Vagina (tissue), 2 donors: ENCODE measurements at places on chromosomes 16 and 17.

DNA sequence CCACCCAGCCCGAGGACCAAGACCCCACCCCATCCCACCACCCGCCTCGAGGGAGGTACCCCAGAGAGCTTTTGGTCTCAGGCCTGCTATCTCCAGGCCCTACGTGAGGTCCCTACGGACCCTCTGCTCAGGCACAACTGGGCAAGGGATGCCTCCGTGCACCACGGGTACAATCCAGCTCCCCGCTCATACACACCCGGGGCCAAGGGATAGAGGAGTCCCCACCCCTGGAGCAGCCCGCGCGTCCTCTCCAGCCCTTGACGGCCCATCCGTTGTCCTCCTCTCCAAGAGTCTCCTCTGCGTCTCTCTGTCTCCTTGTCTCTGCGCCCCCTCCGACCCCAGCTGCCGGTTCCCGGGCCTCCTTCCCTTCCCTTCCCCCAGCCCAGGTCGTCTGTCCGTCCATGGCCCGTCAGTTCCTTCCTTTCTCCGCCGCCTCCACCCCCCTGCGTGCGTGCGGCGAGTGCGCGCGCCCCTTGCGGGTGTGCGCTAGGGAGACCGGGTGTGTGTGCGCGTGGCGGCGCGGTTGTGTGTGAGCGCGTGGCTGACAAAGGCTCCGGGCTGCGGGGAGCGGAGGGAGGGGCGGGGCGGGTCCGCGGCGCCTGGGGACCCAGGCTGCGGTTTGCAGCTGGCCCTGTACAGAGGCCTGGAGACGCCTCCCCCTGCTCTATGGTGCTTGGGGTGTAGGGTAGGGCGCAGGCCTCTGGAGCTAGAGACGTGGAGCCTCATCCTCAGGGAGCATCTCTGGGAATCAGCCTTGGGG lies 930 bp downstream of the SPNS2 start:
- no peaks in the 10 kb centered on the region for H3K27me3 ChIP-seq
- peak overlapping the region; percentile 46 for H3K4me3 ChIP-seq
- H3K4me1 ChIP-seq, result peaks cover 27% of the 10 kb centered on the region
- no peaks in the 10 kb centered on the region for H3K36me3 ChIP-seq
- no peak for DNase-seq
- H3K27ac ChIP-seq, result no peak overlapping the region

GRCh38 chr17:44383363-44383762 lies 6.1 kb downstream of the ITGA2B start:
- H3K4me3 ChIP-seq, result no peak overlapping the region
- DNase-seq, result no peak
- H3K4me1 ChIP-seq, result peaks cover 19% of the 10 kb centered on the region
- H3K27ac ChIP-seq, result no peak overlapping the region
- H3K27me3 ChIP-seq, result no peaks in the 10 kb centered on the region

DNA sequence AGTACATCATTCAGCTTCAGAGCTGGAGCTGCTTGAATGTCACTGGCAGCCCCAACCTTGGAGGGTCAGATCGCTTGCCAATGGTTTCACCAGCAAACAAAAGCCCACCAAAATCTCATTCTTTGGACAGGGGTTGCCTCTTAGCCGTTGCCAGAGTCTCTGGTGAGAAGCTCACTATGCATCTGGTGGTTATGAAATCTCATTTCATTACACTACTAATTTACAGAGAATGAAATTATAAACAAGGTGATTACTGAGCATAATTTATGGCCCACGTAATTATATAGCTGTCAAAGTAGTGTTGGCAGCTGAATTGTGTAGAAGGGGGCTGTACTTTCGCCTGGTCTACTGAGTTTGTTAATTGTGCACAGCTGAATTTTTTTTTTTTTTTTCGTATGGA lies 688.9 kb upstream of the KIF2B start:
- no peaks in the 10 kb centered on the region for H3K4me1 ChIP-seq
- no peak for DNase-seq
- no peaks in the 10 kb centered on the region for H3K36me3 ChIP-seq
- no peaks in the 10 kb centered on the region for H3K27me3 ChIP-seq
- no peak overlapping the region for H3K27ac ChIP-seq

- DNase-seq, result no peak
- H3K4me3 ChIP-seq, result no peak overlapping the region
- H3K27me3 ChIP-seq, result no peaks in the 10 kb centered on the region
- no peak overlapping the region for H3K27ac ChIP-seq
- H3K36me3 ChIP-seq, result no peaks in the 10 kb centered on the region
These were observed 225.4 kb upstream of the HS3ST3A1 start for GRCh38 chr17:13827118-13827517.

DNA sequence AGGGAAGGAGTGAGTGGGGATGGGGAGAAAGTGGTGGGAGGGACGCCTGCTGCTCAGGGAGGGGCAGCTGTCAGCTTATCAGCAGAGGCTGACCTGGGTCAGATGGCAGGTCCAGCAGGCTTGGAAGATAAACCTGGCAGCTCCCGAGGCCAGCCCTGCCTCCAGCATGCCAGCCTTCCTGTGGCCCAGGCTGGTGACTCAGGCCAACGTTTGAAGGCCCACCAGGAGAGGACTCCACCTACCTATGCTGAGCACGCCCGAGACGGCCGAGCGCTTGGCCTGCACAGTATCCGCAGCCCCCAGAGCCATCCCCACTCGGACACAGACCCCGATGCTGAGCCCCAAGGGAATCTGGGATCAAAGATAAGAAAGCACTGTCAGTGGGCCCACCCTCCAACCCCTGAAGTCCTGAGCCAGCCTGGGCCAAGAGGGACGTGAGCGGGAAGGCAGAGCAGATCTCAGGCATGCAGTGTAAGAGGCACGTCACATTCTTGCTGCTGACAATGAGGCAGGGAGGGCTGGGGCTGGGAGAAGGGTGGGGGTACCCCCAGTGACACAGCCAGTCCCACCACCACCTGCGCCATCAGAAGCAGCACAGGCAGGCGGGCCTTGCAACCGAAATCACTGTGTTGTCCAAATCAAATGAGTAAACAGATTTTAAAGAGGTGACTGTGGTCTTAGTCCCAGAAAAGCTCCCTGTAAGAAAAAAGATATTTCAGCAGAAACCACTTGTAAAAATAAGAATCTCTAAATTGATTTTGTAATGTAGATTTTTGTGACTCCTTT lies 12.4 kb downstream of the SLC47A2 start:
- no peak overlapping the region for H3K4me3 ChIP-seq
- DNase-seq, result no peak
- H3K27ac ChIP-seq, result peak overlapping the region; percentile 42
- no peaks in the 10 kb centered on the region for H3K27me3 ChIP-seq

- H3K27ac ChIP-seq, result no peak overlapping the region
- peaks cover 7% of the 10 kb centered on the region for H3K4me1 ChIP-seq
- DNase-seq, result no peak
- no peak overlapping the region for H3K4me3 ChIP-seq
- H3K36me3 ChIP-seq, result no peaks in the 10 kb centered on the region
These were observed 10.0 kb upstream of the NOS2 start for GRCh38 chr17:27810211-27810901.

- no peaks in the 10 kb centered on the region for H3K4me1 ChIP-seq
- H3K27me3 ChIP-seq, result no peaks in the 10 kb centered on the region
- no peak overlapping the region for H3K27ac ChIP-seq
- no peak for DNase-seq
- no peak overlapping the region for H3K4me3 ChIP-seq
- no peaks in the 10 kb centered on the region for H3K36me3 ChIP-seq
These were observed 26.3 kb downstream of the AARSD1 start for GRCh38 chr17:42937712-42938596.

- no peak overlapping the region for H3K4me3 ChIP-seq
- H3K27me3 ChIP-seq, result peaks cover 7% of the 10 kb centered on the region
- no peak for DNase-seq
- H3K36me3 ChIP-seq, result no peaks in the 10 kb centered on the region
- no peak overlapping the region for H3K27ac ChIP-seq
These were observed 6.9 kb downstream of the HNF1B start for GRCh38 chr17:37737971-37738370.

- H3K4me3 ChIP-seq, result peak overlapping the region; percentile 95
- H3K27me3 ChIP-seq, result no peaks in the 10 kb centered on the region
- H3K4me1 ChIP-seq, result peaks cover 33% of the 10 kb centered on the region
- no peak for DNase-seq
These were observed 429 bp downstream of the KIF1C start for GRCh38 chr17:4998027-4998731.

GRCh38 chr16:88830258-88830657 lies 18.5 kb upstream of the APRT start:
- H3K4me3 ChIP-seq, result no peak overlapping the region
- no peaks in the 10 kb centered on the region for H3K27me3 ChIP-seq
- peaks cover 4% of the 10 kb centered on the region for H3K4me1 ChIP-seq
- H3K36me3 ChIP-seq, result peaks cover 9% of the 10 kb centered on the region

GRCh38 chr17:11986942-11987329 lies 10.3 kb downstream of the ZNF18 start:
- H3K4me3 ChIP-seq, result no peak overlapping the region
- no peak overlapping the region for H3K27ac ChIP-seq

DNA sequence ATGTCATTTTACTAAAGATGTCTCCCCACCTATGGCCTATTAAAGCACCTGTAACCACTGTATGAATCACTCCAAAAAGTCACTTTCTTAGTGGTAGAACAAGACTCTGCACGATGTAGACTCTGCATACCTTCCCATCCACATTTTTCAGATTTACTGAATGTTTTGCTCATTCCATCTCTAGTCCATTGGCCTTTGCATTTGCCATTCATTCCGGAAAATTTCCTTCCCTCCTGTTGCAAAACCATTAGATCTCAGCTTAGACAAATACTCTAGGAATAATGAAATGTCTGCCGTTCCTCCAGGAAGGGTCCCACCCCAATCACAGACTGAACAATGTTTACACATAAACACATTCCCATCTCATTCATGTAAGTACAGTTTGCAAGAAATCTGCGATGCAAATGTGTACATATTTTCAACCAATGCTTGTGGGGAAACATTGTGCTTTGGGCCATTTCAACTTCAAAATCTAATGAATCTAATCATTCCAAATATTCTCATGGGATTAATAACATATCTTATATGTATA lies 146.3 kb upstream of the XYLT1 start:
- no peak overlapping the region for H3K4me3 ChIP-seq
- H3K27ac ChIP-seq, result no peak overlapping the region
- no peaks in the 10 kb centered on the region for H3K36me3 ChIP-seq
- no peaks in the 10 kb centered on the region for H3K4me1 ChIP-seq
- no peaks in the 10 kb centered on the region for H3K27me3 ChIP-seq

GRCh38 chr16:89197633-89198416 lies 2.5 kb downstream of the SLC22A31 start:
- no peaks in the 10 kb centered on the region for H3K27me3 ChIP-seq
- H3K4me3 ChIP-seq, result no peak overlapping the region
- H3K36me3 ChIP-seq, result no peaks in the 10 kb centered on the region
- H3K4me1 ChIP-seq, result peaks cover 21% of the 10 kb centered on the region
- H3K27ac ChIP-seq, result no peak overlapping the region

GRCh38 chr16:67773099-67773498 lies 33.3 kb downstream of the RANBP10 start:
- DNase-seq, result no peak
- H3K4me1 ChIP-seq, result peaks cover 26% of the 10 kb centered on the region
- no peak overlapping the region for H3K27ac ChIP-seq
- no peaks in the 10 kb centered on the region for H3K36me3 ChIP-seq

DNA sequence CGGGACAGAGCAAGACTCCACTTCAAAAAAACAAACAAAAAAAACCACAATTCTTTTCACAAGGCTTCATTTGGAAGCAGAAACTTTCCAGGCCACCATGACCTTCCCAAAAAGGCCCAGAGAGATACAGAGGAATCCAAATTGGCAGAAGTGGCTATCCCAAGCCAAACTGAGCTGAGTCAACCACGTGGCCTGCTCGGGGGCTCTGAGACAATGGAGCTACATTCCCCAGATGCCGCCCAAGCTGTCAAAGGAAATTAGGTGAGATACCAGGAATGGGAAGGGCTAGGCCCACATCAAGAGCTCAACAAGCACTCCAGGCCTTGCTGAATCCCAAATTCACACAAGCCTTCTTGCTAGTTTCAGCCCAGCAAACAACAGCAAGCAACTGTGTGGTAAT lies 5.7 kb upstream of the EXOSC6 start:
- no peaks in the 10 kb centered on the region for H3K4me1 ChIP-seq
- no peak overlapping the region for H3K4me3 ChIP-seq
- H3K27ac ChIP-seq, result no peak overlapping the region
- no peaks in the 10 kb centered on the region for H3K36me3 ChIP-seq

DNA sequence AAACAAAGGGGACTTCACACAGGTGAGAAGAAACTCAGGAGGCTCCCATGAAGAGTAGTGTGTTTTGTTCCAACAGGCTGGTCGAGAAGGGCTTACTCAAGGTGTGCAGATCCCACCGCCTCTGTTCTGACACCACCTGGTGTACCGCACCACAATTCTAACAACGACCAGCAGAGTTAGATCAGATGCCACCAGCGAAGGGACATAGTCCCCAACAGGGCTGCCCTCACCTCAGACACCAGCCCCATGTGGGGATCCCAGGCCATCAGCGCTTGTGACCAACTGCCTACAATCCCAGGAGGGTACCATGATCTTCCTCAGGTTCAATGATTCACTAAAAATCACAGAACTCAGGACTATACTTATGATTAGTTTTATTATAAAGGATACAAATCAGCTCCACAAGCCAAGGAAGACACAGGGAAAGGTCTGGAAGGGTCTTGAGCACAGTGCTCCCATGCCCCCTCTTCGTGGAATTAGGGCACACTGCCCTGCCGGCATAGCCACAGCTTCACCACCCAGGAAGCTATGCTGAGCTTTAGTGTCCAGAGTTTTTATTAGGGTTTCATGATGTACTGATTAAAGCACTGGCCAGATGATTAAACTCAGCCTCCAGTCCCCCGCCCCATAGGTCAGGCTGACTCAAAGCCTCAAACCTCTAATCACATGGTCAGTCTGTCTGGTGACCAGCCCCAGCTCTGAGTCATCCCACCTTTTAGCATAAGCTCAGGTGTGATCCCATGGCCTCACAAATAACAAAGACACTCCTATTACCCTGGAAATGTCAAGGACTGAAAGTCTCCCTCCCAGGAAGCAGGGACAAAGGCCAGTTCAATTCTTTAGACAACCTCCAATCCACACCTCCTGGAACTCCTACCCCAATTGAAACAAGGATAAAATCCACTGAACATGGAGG lies 26.0 kb downstream of the TRIM25 start:
- H3K36me3 ChIP-seq, result peaks cover 29% of the 10 kb centered on the region
- no peak for DNase-seq
- no peaks in the 10 kb centered on the region for H3K27me3 ChIP-seq
- H3K4me3 ChIP-seq, result no peak overlapping the region
- peaks cover 31% of the 10 kb centered on the region for H3K4me1 ChIP-seq
- no peak overlapping the region for H3K27ac ChIP-seq

- no peak overlapping the region for H3K4me3 ChIP-seq
- no peaks in the 10 kb centered on the region for H3K36me3 ChIP-seq
- no peak for DNase-seq
These were observed 133.1 kb downstream of the ABCA8 start for GRCh38 chr17:68821860-68822696.

- DNase-seq, result no peak
- H3K27ac ChIP-seq, result no peak overlapping the region
- H3K4me3 ChIP-seq, result no peak overlapping the region
- no peaks in the 10 kb centered on the region for H3K4me1 ChIP-seq
- no peaks in the 10 kb centered on the region for H3K36me3 ChIP-seq
- no peaks in the 10 kb centered on the region for H3K27me3 ChIP-seq
These were observed 19.4 kb downstream of the PLCG2 start for GRCh38 chr16:81798311-81799137.
